ENCODE measurements at places on chromosomes 2 and 18. TPM values are rescaled to one million over a fixed set of nuclear protein-coding genes. Genes with fewer than 3 reads are reported as not detected.
A peak's percentile ranks its signal among the peaks of the same experiment; 100 is the strongest.

DNA sequence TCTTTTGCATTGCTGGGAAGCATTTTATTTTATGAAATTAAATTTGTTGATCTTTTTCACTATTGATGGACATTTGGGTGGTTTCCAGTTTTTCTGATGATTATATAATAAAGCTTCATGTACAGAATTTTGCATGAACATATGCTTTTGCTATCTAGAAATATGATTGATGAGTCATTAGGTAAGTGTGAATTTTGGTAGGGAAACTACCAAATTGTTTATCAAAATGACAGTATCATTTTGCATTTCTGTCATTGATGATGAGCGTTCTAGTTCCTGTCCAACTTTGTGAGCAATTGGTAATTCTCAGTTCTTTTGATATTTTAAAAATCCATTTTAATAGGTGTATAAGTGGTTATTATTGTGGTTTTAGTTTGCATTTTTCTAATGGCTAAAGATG, 67.7 kb downstream of the TAF4B start:
- DNase-seq: no peak

- no peak for DNase-seq
These were observed 6.8 kb downstream of the ESCO1 start for GRCh38 chr18:21593540-21594257.

DNA sequence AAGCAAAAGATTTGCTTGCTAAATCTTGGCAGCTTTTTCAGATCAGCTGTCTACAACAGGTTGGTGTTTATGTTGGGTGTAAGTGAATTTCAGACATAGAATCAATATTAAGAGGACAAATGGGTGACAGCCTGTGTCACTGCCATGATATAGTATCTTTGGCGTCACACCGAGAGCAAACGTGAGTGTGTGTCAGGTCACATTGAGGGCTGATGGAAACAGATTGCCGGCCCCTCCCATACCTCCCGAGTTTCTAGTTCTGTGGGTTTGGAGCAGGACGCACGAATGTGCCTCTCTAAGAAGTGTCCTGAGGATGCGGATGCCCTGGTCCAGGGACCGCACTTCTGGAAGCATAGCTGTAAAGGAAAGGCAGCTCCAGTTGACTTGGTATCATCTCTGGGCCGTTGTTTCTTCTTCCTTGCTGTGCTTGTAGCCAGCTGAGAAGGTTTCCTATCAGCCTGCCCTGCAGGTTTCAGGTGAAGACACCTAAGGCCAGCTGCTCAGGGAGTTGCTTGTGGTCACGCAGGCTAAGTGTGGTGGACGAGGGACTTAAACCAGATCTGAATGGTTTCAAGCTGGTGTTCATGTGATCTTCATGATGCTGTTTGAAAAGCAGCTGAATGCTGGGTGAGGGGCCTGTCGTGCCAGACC, 6.4 kb downstream of the AGAP1 start:
- no peak for DNase-seq

- no peak for DNase-seq
These were observed 205.2 kb upstream of the LYPD1 start for GRCh38 chr2:132875193-132875592.

- DNase-seq: no peak
These were observed 162.2 kb upstream of the ITGA4 start for GRCh38 chr2:181294979-181295378.

DNA sequence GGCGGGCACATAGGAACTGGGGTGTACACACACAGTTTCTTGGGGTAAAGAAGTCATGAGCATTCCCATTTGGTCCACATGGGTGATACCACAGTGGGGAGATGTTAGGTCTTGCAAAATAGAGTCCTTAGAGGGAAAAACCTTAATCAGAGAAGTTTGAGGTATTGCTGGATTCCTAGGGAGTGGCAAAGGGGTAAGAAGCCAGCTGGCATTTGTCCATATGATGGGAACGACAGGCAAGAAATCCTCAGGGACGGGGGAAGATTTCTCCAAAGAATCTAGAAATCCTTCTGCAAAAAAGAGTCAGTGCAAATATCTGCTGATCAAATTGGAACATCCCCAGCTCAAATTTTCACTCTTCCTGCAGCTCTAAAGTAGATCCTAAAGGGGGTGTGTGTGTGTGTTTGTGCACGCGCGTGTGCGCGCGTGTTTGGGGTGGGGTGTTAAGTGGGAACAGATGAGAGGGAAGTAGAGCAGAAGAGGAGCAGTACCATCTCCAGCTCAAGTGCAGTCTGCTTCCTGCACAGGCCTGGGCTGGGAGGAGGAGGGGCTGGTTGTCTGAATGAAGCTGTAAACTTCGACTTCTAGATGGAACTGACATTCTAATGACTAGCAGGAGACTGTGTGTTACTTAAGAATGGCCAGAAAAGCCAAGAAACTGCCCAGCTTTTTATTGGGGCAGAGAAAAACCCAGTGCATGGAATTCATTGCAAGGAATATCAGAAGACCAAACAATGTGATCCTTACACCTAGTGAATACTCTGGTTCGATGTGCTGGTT, 168.0 kb downstream of the SPP2 start:
- no peak for DNase-seq

DNA sequence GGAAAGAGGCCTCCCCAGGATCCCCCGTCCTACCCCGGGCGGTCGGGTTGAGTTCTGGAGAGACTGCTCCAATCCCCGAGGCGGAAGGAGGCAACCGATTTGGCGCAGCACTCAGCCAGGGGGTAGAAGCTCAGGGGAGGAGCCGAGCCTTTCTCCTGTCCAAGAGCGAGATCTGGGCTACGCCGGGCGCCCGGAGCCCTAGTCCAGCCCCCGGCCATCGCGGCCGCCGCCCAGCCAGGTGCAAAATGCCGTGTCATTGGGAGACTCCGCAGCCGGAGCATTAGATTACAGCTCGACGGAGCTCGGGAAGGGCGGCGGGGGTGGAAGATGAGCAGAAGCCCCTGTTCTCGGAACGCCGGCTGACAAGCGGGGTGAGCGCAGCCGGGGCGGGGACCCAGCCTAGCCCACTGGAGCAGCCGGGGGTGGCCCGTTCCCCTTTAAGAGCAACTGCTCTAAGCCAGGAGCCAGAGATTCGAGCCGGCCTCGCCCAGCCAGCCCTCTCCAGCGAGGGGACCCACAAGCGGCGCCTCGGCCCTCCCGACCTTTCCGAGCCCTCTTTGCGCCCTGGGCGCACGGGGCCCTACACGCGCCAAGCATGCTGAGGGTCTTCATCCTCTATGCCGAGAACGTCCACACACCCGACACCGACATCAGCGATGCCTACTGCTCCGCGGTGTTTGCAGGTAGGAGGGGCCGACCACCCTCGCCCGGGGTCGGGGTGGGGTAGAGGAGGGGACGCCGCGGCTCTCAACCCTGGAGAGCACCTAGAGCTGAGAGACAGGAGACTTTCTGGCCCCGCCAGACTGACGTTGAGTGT, at the start of gene DYSF:
DYSF (plus strand) TSS at position 158 of the 817 bp plus-strand sequence.
- no peak for DNase-seq

GRCh38 chr2:218387369-218388194, 5.5 kb downstream of the SLC11A1 start:
- DNase-seq: no peak

DNA sequence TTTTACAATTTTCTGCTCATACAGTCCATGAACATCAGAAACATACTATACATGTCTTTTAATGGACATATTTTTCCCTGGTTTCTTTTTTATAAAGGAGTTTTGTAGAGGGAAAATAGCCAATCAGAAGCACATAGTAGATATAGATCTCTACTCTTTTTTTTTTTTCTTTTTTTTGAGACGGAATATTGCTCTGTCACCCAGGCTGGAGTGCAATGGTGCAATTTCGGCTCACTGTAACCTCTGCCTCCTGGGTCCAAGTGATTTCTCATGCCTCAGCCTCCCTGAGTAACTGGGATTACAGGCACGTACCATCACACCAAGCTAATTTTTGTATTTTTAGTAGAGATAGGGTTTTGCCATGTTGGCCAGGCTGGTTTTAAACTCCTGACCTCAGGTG, 83.2 kb upstream of the MGAT5 start:
- no peak for DNase-seq

GRCh38 chr2:237653776-237654558, 26.6 kb downstream of the LRRFIP1 start:
- DNase-seq: no peak

DNA sequence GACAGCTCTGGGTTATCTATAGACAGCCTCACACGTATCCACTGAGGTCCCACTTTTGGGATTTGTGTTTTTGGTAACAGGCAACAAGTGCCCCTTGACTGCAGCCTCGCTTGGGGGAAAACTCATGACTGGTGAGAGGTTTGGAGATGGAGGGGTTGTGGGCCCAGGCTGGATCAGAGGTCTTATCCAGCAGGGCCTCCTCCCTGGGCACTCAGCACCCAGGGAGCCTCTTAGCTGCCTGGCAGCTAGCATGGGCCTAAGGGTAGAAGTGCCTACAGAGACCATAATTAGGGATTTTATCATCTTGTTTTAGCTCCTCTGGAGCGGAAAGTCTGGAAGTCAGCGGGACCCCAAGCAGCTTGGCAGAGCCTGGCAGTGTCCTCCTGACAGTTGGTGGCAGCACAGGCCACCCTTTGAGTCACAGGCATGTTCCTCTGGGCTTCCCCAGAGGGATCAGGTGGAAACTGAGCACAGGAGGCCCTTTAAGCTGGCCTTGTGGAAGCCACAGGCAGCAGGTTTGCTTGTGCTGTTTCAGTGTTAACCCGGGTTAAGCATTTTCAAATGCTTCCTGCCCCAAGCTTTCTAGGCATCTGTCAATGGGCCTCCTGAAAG, 143.1 kb downstream of the KCTD1 start:
- DNase-seq: peak; percentile 61

GRCh38 chr18:62781262-62781661, 65.9 kb downstream of the PHLPP1 start:
- no peak for DNase-seq

DNA sequence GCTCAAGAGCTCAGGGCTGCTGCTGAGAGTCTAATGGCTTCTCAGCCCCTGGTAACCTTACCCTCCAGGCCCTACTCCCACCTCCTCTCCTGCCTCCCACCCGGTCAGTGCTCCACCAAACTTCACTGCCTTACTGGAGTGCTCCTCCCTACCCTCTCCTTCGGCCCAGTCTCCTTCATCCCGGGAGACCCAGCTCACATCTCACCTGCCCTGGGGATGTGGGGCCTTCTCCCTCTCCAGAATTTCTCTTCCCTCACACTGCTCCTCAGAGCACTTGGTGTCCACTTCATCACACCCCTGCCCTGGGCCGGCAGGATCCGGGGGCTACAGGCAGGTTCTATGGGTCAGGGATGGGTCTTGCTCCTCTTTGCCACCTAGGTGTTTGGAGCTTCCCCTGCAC, 21.6 kb downstream of the PTPN18 start:
- no peak for DNase-seq

DNA sequence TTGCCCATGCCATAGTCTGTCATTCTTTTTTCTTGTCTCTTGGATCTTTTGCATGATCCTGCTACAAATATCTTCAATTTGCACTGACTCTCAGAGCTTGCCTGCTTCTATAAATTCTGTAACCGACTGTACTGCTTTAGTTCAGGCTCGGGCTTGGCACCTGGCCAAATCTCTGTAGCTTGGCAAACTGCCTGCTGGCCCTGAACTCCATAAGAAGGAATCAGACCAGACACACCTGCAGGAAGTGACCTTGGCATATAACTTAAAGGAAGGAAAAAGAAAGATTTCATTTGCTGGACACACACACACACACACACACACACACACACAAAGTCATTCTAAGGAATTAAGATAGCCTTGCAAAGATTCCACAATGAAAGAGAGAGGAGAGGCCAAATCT, 291.2 kb upstream of the DDX18 start:
- no peak for DNase-seq

DNA sequence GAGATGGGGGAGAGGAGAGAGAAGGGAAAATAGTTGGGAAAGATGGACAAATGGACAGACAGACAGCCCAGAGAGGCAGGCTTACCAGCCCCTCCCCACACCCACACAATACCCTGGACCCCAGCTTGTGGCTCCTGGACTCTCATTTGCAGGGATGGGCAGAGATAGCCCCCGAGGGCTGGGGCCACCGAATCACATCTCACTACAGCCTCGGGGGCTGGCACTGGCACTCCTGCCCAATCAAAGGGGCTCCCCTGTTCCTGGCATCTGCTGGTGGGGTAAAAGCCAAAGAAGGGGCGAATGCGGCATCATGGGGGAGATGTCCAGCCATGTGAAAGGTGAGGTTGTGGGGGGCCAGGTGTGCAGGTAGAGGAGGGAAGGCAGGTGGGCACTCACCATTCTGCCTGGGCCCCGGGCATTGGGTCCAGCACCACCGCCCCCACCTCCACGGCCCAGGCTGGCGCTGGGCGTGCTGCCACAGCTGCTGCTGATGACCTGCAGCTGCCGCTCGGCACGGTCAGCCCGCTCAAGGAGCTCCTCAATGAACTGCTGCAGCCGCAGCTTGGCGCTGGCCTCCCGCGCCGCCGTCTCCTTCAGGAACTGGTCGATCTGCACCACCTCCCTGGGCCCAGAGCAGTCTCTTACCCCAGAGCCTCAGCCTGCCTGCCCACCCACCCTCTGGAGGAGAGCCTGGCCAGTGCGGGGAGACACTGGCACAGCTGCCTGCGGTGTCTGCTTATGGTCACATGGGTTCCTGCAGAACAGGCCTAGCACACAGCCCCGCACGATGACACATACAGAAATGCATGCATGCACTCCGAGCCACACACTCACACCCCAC, 18.0 kb downstream of the FBXO41 start:
- no peak for DNase-seq

- DNase-seq: peak; percentile 76
These were observed 266.5 kb downstream of the HRH4 start for GRCh38 chr18:24726727-24727492.

GRCh38 chr2:147847746-147848391, 3.0 kb downstream of the ACVR2A start:
- no peak for DNase-seq

GRCh38 chr2:224195925-224196571, 157.0 kb upstream of the SERPINE2 start:
- DNase-seq: peak; percentile 9

The HOXD1 gene
- total RNA-seq: not detected

The POMC gene
- total RNA-seq: not detected

The LYPD6 gene
- total RNA-seq: 11.3 TPM

The NT5C1B gene
- not detected for total RNA-seq

Measured in M059J (cell line).